ENCODE measurements at places on chromosomes 1 and 21. TPM values are rescaled to one million over a fixed set of nuclear protein-coding genes. Genes with fewer than 3 reads are reported as not detected.

SLAMF6 gene
- 2.2 TPM for total RNA-seq

DNA sequence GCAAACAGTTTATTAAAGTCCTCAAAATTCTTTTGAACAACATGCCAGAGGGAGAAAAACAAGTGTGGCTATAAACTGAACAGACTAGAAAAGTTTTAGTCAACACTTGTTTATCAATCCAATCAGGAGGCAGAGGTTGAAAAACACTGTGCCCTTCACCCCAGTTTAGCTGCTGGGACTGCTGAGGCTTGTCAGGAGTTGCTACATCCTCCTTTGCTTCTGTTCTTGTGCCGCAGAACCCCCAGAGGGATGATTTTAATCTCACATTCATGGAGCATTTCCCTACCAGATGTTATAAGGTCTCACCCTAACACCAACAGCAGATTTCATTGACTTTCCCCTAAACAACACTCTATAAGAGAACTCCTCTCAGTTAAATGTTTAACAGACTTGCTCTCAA, 321.2 kb downstream of the VAV3 start:
- DNase-seq, result no peak

MTX1 gene
- total RNA-seq, result 31.3 TPM

DIRAS3 gene
- total RNA-seq, result 14.0 TPM

DNA sequence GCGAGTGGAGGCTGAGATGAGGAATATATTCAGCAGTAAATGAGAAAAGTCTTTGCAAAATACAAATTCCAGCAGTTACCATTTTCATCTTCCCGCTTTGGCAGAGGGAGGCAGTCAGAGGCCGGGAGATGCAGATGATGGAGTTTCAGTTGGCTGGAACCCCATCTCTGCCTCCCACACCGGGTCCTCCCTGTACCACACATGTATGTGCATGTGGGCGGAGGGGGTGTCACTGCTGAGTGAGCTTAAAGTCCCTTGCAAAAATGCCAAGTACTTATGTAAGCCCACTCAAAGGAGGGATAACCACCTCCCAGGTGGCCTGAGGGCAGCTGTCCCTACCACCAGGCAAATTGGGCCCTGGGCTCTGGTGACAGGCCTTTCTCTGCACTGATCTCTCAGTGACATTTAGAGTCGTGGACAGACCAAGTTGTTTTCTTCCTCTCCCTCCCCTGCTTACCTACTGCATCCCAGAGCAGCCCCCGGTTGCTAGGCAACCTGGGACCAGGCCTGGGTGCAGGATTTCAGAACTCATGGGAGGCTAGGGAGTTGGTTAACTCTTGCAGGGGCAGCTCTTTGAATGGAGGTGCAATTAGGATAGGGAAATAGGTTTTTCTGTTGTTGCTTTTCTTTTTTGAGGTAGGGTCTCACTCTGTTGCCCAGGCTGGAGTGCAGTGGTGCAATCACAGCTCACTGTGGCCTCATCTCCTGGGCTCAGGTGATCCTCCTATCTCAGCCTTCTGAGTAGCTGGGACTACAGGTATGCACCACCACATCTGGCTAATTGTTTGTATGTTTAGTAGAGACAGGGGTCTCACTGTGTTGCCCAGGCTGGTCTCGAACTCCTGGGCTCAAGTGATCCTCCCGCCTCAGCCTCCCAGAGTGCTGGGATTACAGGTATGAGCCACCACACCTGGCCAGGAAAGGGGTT, 17.1 kb upstream of the UBXN10 start:
- no peak for DNase-seq

DNA sequence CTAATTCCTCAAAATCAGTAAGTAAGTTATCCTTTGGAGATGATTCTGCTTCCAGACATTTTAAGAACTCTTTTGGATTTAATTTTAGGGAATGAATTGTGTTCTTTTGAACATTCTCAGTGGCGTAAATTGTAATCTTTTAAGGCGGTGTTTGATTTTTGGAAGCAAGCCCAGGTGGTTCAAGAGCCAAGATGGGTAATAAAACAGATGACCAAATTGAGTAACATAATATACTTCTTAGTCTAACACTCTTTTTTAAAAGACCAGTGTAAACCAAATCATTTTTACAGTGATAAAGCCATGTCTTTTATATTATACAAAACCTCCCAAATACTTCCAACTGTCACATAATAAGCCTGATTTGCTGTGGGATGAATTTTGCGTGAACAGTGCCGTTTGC, 133.8 kb downstream of the LRRC40 start:
- peak; percentile 20 for DNase-seq

DNA sequence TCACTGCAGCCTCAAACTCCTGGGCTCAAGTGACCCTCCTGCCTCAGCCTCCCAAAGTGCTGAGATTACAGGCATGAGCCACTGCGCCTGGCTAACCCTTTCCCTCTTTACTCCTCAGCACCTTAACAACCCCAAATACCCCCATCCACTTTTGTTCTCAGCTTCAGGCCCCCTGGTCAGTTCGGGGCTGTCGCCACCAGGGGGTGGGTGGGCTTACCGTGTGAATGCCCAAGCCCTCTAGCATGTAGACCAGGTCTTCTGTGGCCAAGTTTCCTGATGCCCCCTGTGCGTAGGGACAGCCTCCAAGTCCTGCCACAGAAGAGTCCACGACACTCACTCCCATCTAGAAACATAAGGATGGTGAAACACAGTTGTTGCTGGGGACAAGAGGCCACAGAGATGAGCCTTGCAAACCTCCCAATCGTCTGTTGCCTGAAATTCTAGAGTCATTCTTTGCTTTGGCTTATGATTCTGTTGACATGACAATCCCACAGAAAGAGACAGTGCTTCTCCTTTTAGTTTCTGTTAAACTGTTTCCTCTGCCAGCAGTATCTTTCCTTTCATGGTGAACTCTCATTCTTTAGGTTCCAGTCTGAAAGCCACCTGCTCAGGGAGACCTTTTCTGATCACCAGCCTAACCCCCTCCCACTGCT, 3.8 kb upstream of the GALE start:
- no peak for DNase-seq

AADACL4 gene
- total RNA-seq, result not detected

DNA sequence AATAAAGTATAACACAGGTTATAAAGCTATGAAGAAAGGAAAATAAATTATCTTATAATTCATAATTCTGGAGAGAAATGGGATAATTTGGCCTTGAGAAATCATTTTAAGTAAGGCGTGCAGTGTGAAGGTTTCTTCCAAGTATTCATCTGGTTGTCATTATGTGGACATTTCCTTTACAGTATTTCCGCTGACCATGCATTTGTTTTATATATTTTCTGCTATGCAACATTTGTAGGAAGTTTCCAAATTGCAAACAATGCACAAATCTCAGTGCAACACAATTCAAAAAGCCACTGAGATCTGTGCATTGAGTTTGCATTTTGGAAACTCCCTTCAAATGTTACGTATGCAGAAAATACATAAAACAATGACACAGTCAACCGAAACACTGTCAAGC, 17.8 kb downstream of the ZNF670 start:
- no peak for DNase-seq

KCNQ4 gene
- total RNA-seq, result 3.5 TPM

DNA sequence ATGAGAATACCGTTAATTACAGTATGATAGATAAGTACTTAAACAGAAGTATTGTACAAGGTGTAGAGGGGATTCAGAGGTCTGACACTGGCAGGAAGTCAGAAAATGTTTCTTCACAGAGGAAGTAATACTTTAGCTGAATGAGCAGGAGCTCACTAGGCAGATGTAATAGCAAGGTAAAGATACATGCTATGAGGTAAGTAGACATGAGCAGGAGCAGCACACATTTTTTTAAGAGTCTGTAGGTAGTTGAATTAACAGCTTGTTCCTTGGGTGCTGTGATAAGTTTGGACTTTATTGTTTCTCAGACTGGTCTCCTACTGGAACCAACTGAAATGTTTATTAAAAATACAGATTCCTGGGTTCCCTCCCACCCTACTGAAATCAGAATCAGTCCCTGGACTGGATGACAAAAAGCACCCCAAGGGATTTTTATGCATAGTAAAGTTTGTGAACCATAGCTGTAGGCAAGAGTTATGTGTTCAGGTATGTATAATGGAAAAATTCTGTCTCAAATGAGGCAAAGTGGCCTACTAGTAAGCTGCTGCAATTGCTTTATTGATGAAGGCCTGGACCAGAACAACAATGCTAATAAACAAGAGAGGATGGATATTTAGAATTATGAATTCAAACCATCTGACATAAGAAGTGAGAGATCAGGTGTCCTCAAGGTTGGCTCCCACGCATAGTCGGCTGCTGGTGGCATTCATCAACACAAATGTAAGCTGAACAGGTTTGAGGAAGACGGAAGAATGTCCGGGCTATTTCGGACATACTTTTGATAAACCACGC, 902 bp downstream of the AP4B1 start:
- no peak for DNase-seq

HIVEP3 gene
- 8.7 TPM for total RNA-seq

DNA sequence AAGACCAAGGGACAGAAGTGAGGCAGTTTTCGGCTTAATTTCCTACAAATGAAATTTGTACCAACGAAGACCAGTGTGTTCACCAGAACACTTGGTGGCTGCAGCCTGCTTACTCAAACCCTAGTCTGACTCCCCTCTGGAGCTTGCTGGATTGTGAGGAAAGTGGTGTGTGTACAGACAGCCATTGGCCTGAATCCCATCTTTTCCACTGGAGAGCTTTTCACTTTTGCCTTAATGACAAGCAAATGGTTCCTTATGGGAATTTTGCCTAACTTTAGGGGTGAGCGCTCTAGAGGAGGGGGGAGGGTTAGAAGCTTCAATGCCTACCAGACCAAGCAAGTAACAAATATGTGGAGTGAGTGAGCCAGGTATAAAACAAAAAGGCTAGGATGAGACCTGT, 17.3 kb downstream of the METTL13 start:
- no peak for DNase-seq

DNA sequence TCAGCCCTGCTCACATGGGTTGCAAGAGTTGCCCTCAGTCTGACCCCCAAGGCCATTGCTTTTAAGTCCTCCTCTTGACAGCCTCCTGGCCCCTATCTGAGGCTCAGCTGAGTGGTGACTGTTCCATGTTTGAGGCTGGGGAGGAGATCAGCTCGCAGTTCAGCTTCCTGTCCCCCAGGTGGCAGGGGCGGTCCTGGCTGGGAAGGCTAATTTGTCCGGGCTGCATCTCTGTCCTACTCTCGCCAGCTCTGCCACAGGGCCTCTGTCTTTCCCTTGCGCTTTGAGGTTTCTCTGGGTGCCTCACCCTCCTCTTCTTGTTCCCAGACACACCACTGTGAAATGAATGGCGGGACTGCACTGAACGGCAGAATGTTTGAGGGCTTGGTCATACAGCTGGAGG, 157.3 kb downstream of the KCNJ6 start:
- no peak for DNase-seq

GRCh38 chr1:85048296-85049064, at the start of gene MCOLN3:
TSS of gene MCOLN3 (minus strand) at chr1:85048500. CDS start at chr1:85045360, 3,140 bp downstream.
- peak; percentile 14 for DNase-seq

DNA sequence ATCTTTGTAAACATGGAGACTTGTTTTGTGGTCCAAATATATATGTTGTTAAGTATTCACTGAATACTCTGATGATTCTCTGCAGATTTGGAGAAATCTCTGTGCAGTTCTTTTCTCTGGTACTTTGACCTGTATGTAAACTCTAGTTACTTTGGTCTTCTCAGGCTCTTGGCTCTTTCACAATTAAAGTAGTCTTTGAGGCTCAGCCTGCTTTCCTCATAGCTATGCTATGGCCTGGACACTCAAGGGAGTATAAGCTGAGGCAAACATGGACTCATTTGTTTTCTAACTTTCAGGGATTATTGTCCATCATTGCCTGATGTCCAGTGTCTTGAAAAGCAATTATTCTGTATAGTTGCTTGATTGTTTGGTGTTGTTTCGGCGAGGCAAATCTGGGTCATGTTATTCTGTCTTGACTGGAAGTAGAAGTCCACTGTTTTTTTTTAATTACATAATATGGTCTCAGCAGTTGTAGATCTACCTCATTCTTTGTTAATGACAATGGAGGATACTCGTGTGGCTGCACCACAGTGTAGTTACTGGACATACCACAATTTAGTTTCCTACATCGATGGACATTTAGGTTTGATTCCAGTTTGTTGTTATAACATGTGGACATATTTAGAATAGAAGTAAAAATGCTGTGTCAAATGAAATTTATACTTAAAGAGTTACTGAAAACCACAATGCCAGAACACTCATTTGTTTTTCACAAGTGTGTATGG, 9.2 kb downstream of the PTBP2 start:
- no peak for DNase-seq

- DNase-seq, result no peak
Observed at GRCh38 chr1:3586986-3587759, 24.1 kb downstream of the MEGF6 start.

DNA sequence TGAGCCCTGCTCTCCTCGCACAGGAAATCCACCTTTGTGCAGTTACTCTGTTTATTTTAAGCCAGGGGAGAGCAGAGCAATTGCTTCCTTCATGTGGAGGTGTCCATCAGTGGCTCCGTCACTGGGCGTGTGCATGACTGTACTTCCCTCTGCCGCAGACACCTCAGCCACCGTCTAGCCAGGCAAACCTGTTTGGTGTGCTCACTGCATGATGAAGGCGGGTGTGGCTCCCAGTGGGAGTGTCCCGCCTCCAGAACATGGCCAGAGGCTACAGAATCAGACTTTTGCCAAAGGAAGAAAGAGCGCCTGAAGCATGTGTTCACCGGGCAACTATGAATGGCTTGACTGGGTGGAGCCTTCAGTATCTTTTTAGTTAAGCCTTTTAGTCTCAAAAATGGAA, 26.1 kb upstream of the LAMC2 start:
- DNase-seq, result peak; percentile 86

All from mucosa of gallbladder (tissue), 1 donor.